ENCODE measurements at places on chromosomes 3 and 15. TPM values are rescaled to one million over a fixed set of nuclear protein-coding genes. Genes with fewer than 3 reads are reported as not detected.

IL12A gene
- total RNA-seq, result 2.9 TPM

OCA2 gene
- total RNA-seq, result not detected

IL17RB gene
- total RNA-seq, result not detected

SAXO2 gene
- not detected for total RNA-seq

BSN gene
- 0.36 TPM for total RNA-seq

RARRES1 gene
- 13.9 TPM for total RNA-seq

GOLGA6A gene
- not detected for total RNA-seq

GCSAM gene
- not detected for total RNA-seq

FAM81A gene
- 0.97 TPM for total RNA-seq

CHRNB4 gene
- total RNA-seq, result not detected

HES1 gene
- 24.1 TPM for total RNA-seq

ROPN1 gene
- not detected for total RNA-seq

COMMD4 gene
- 86.5 TPM for total RNA-seq

CYP1A2 gene
- not detected for total RNA-seq

FEZF2 gene
- not detected for total RNA-seq

SSUH2 gene
- total RNA-seq, result not detected

REC114 gene
- total RNA-seq, result not detected

RAB11A gene
- total RNA-seq, result 221 TPM

TUSC7 gene
- not detected for total RNA-seq

GPR176 gene
- 108 TPM for total RNA-seq

CYP8B1 gene
- total RNA-seq, result not detected

TMEM62 gene
- 7.5 TPM for total RNA-seq

MYRIP gene
- total RNA-seq, result 0.54 TPM

DNAJA4 gene
- 2.9 TPM for total RNA-seq

AADACL2 gene
- not detected for total RNA-seq

CCR2 gene
- not detected for total RNA-seq

DPPA4 gene
- total RNA-seq, result not detected

PLSCR5 gene
- total RNA-seq, result not detected

ADGRG7 gene
- not detected for total RNA-seq

SH3GL3 gene
- not detected for total RNA-seq

ARPP21 gene
- total RNA-seq, result not detected

FSIP1 gene
- total RNA-seq, result 0.97 TPM

DAZL gene
- not detected for total RNA-seq

DIPK2A gene
- total RNA-seq, result 52.3 TPM

DZIP1L gene
- total RNA-seq, result 3.9 TPM

Data from cardiac atrium fibroblast (primary cell).